PC-3 (cell line): ENCODE measurements at places on chromosomes 3 and 15. TPM values are rescaled to one million over a fixed set of nuclear protein-coding genes. Genes with fewer than 3 reads are reported as not detected.

DNA sequence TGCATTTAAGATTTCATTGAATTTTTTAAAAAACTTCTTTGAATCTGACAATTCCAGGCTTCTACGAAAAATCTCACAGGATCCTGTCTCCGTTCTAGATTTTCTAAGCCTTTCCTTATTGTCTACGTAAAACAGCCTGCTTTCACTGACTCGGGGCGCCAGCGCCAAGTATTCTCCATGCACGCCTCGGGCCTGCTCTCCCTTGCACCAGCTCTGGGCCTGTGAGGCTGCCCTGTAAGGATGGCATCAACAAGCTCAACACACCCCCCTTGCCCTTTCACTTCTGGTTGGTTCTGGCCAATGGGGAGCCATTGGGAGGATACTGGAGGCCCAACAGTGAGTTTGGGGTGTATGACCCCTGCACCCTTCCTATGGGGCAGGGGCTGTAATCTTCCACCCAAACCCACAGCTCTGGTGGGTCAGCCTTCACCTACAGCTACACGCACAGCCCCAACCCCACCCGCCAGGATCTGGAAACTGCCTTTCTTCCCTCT lies 47.8 kb downstream of the SLC41A3 start:
- no peaks in the 10 kb centered on the region for H3K27me3 ChIP-seq
- H3K36me3 ChIP-seq, result no peaks in the 10 kb centered on the region
- H3K27ac ChIP-seq, result no peak overlapping the region

GRCh38 chr3:83873550-83873949 lies 1085.2 kb upstream of the CADM2 start:
- H3K36me3 ChIP-seq, result no peaks in the 10 kb centered on the region
- H3K4me1 ChIP-seq, result peaks cover 4% of the 10 kb centered on the region; the same call in 1 of the 2 replicates
- no peaks in the 10 kb centered on the region for H3K27me3 ChIP-seq
- H3K27ac ChIP-seq, result peak overlapping the region; percentile 78
- no peak overlapping the region for H3K4me3 ChIP-seq

DNA sequence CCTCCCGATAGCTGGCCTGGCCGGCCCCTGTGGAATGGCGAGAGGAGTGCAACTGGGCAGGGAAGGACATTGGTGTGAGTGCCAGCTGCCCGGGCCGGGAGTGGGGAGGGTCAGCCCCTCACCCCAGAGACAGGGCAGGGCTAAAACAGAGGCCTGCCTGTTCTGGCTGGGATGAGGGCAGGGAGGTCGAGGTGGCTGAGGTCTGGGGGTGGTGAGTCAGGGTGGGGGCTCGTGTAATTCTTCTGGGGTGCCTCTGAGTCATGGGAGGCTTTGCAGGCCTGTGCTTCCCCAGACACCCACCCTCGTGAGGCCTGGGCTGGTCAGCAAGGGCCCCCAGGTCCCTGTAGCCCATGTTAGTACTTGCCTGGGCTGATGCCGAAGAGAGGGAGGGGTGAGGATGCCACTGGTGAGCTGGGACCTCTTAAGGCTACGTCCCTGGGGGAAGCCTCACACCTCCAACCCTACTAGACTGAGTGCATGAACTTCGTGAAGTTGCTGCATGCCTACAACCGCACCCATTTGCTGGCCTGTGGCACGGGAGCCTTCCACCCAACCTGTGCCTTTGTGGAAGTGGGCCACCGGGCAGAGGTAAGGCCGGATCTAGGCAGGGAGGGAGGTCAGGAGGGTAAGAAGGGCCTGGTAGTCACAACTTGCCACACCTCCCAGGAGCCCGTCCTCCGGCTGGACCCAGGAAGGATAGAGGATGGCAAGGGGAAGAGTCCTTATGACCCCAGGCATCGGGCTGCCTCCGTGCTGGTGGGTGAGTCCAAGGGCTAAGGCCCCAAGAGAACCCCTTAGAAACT lies 1.7 kb downstream of the SEMA3B start:
- DNase-seq, result no peak
- no peaks in the 10 kb centered on the region for H3K27me3 ChIP-seq
- peak overlapping the region; percentile 75 for H3K27ac ChIP-seq
- no peaks in the 10 kb centered on the region for H3K36me3 ChIP-seq

Gene CPNE9
- total RNA-seq, result 0.07 TPM in 1 of 2 replicates, not detected in the other

Gene COX17
- total RNA-seq, result 102 and 159 TPM in 2 replicates

- no peaks in the 10 kb centered on the region for H3K27me3 ChIP-seq
- H3K4me1 ChIP-seq, result peaks cover 19% of the 10 kb centered on the region
- H3K36me3 ChIP-seq, result no peaks in the 10 kb centered on the region
- DNase-seq, result peak; percentile 40
These were observed 5.9 kb downstream of the SATB1 start for GRCh38 chr3:18419232-18419631.

- peaks cover 11% of the 10 kb centered on the region for H3K4me1 ChIP-seq
- no peaks in the 10 kb centered on the region for H3K27me3 ChIP-seq
- no peak overlapping the region; the same call in 1 of the 2 replicates for H3K4me3 ChIP-seq
- no peaks in the 10 kb centered on the region for H3K36me3 ChIP-seq
- no peak overlapping the region for H3K27ac ChIP-seq
These were observed 29.4 kb upstream of the TMEM45A start for GRCh38 chr3:100463002-100463401.

DNA sequence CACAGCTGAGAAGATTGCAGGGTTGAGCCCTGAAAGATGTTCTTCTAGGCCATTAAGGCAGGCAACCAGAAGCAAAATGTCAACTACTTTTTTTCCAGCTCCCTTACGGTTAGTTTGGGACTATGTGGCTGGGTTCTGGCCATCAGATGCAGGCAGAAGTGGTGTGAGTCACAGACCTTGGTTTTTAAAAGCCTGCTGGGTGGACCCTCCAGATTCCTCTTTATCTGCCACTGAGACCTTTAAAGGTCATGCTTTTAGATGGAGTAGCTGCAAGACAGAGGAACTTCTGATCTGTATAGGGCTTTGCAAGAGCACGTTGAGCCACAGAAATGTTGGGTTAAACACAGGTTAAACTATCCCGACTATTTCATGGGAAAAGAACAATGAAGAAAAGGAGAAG lies 102.9 kb downstream of the CHST2 start:
- H3K27me3 ChIP-seq, result no peaks in the 10 kb centered on the region
- no peak overlapping the region for H3K4me3 ChIP-seq
- H3K36me3 ChIP-seq, result no peaks in the 10 kb centered on the region
- H3K4me1 ChIP-seq, result no peaks in the 10 kb centered on the region

DNA sequence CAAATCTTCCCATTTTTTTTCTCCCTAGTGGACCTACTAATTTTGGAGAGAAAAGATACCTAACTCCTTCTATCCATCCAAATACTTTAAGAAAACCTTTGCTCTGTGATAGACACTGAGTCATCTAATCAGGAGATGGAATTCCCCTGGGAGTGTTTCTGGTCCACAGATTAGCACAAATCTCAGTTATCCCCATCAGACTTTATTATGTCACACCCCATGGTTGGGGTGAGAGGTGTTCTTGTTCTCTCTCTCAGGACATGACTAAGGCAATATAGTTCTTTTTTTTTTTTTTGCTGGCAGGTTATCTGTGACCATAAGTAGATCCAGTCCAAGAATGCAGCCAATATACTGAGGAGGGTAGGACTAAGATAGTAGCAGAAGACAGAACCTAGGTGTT lies 15.8 kb downstream of the SLC9A9 start:
- no peaks in the 10 kb centered on the region for H3K27me3 ChIP-seq
- H3K4me3 ChIP-seq, result no peak overlapping the region
- no peak for DNase-seq
- H3K27ac ChIP-seq, result no peak overlapping the region
- H3K4me1 ChIP-seq, result no peaks in the 10 kb centered on the region

- no peak overlapping the region for H3K27ac ChIP-seq
- H3K36me3 ChIP-seq, result no peaks in the 10 kb centered on the region
- H3K4me3 ChIP-seq, result no peak overlapping the region
- H3K4me1 ChIP-seq, result no peaks in the 10 kb centered on the region
These were observed 19.0 kb downstream of the APBA2 start for GRCh38 chr15:28904541-28905315.

DNA sequence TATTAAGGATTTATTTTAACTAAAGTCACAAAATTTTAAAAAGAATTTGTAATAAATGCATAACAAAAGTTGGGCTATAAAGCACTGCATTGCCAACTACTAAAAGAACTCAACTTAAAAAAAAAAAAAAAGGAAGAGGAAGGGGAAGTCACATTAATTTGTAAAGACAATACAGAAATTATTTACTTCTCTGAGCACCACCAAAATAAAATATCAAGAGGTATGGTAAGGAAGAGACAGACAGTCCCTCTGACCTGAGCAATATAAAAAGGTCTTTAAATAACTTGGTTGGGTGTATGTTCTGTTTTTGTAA lies 83.5 kb downstream of the UACA start:
- no peak overlapping the region for H3K4me3 ChIP-seq
- H3K27me3 ChIP-seq, result no peaks in the 10 kb centered on the region
- H3K27ac ChIP-seq, result no peak overlapping the region
- H3K4me1 ChIP-seq, result no peaks in the 10 kb centered on the region
- H3K36me3 ChIP-seq, result peaks cover 26% of the 10 kb centered on the region

DNA sequence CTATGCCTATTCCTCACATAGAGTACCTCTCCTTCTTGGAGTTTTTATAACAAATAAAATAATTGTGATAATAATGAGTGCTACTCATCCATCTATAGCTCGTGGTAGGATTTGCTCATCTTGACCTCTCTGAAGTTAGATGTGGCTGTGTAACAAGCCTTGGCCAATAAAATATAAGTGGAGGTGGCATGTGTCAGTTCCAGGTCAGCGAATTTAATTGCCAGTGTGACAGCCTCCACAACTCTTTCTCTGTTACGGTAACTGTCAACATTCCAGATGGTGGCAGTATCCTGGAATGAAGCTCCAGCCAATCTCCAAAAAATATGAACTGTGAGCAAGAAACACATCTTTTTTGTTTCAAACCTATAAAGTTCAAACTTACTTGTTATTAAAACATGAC lies 13.8 kb downstream of the CLRN1 start:
- no peaks in the 10 kb centered on the region for H3K36me3 ChIP-seq
- H3K4me3 ChIP-seq, result no peak overlapping the region
- peaks cover 90% of the 10 kb centered on the region for H3K27me3 ChIP-seq
- no peaks in the 10 kb centered on the region for H3K4me1 ChIP-seq
- no peak for DNase-seq

Gene RNU6-1
- not detected in 2 replicates for total RNA-seq

Gene COMMD2
- 22.7 and 24.8 TPM in 2 replicates for total RNA-seq

Gene SNTN
- not detected in 2 replicates for total RNA-seq

Gene PLS1
- total RNA-seq, result 18.7 and 20.1 TPM in 2 replicates

DNA sequence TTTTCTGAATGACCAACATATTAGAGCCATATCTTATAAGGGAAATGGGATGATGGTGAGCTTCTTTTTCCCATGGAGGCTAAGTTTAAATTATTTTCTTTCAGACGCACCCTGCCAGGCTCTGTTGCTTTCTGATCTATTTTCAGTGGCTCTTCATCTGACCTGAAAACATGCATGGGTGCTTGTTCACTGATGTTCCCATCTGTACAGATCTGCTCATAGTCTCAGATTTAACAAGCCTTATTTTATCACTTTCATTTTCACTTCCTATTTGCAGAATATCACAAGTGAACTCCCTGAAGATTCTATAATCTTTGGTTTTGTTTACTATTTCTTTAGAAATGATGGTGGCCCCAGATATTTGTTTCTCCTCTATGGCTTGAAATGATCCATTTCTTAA lies 31.1 kb upstream of the SUCLG2 start:
- no peaks in the 10 kb centered on the region for H3K4me1 ChIP-seq
- no peak for DNase-seq
- no peak overlapping the region for H3K27ac ChIP-seq
- H3K4me3 ChIP-seq, result no peak overlapping the region
- H3K27me3 ChIP-seq, result no peaks in the 10 kb centered on the region
- H3K36me3 ChIP-seq, result no peaks in the 10 kb centered on the region

- H3K36me3 ChIP-seq, result peaks cover 2% of the 10 kb centered on the region; the same call in 1 of the 2 replicates
- no peaks in the 10 kb centered on the region for H3K27me3 ChIP-seq
- H3K27ac ChIP-seq, result peak overlapping the region; percentile 75
- peak; percentile 18 for DNase-seq
- no peak overlapping the region for H3K4me3 ChIP-seq
These were observed 57.9 kb downstream of the ARMC8 start for GRCh38 chr3:138245026-138245425.

DNA sequence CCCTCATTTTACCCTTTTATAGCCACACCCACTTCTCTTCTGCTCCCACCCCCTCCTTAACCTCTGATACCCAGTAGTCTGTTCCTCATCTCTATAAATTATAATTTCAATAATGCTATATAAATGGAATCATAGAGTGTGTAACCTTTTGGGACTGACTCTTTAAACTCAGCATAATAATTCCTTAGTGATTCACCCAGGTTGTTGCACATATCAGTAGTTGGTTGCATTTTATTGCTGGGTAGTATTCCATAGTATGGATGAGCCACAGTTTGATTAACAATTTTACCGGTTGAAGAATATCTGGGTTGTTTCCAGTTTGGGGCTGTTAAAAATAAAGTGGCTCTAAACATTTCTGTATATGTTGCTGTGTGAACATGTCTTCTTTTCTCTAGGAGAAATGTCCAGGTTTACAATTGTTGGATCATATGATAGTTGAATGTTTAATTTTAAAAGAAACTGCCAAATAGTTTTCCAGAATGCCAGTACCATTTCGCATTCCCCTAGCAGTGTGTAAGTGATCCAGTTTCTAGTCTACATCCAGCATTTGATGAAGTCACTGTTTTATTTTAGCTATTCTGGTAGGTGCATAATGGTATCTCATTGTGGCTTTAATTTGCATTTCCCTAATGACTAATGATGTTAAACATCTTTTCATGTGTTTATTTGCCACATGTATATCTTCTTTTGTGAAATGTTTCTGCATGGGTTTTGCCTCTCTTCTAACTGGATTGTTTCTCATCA lies 68.5 kb downstream of the VPS8 start:
- H3K4me3 ChIP-seq, result no peak overlapping the region
- no peak for DNase-seq
- H3K4me1 ChIP-seq, result no peaks in the 10 kb centered on the region
- no peak overlapping the region for H3K27ac ChIP-seq

GRCh38 chr3:157369727-157370421 lies 66.8 kb upstream of the PTX3 start:
- H3K27me3 ChIP-seq, result no peaks in the 10 kb centered on the region
- H3K27ac ChIP-seq, result no peak overlapping the region

GRCh38 chr3:55170444-55170843 lies 242.6 kb upstream of the LRTM1 start:
- peak overlapping the region; percentile 93 for H3K27ac ChIP-seq
- peaks cover 18% of the 10 kb centered on the region; the same call in 1 of the 2 replicates for H3K4me1 ChIP-seq
- H3K4me3 ChIP-seq, result no peak overlapping the region
- no peaks in the 10 kb centered on the region for H3K27me3 ChIP-seq
- no peaks in the 10 kb centered on the region for H3K36me3 ChIP-seq

- no peaks in the 10 kb centered on the region for H3K27me3 ChIP-seq
- H3K4me3 ChIP-seq, result no peak overlapping the region
- DNase-seq, result no peak
- H3K27ac ChIP-seq, result no peak overlapping the region
- peaks cover 6% of the 10 kb centered on the region for H3K4me1 ChIP-seq
- no peaks in the 10 kb centered on the region for H3K36me3 ChIP-seq
These were observed 54.6 kb downstream of the UMPS start for GRCh38 chr3:124784686-124785382.

- no peak for DNase-seq
- no peak overlapping the region for H3K4me3 ChIP-seq
- H3K4me1 ChIP-seq, result no peaks in the 10 kb centered on the region
- no peak overlapping the region for H3K27ac ChIP-seq
- no peaks in the 10 kb centered on the region for H3K27me3 ChIP-seq
These were observed 113.9 kb downstream of the SNRPN start for GRCh38 chr15:25068696-25069095.

GRCh38 chr3:189598530-189599225 lies 32.5 kb upstream of the TP63 start:
- no peak for DNase-seq
- H3K27ac ChIP-seq, result no peak overlapping the region
- H3K4me1 ChIP-seq, result no peaks in the 10 kb centered on the region
- H3K36me3 ChIP-seq, result no peaks in the 10 kb centered on the region
- H3K4me3 ChIP-seq, result no peak overlapping the region
- H3K27me3 ChIP-seq, result no peaks in the 10 kb centered on the region
